ENCODE measurements at places on chromosomes 11 and 22. TPM values are rescaled to one million over a fixed set of nuclear protein-coding genes. Genes with fewer than 3 reads are reported as not detected.

ABTB2 gene
- 1.3 TPM for total RNA-seq

MIF gene
- total RNA-seq = 441 TPM

DNA sequence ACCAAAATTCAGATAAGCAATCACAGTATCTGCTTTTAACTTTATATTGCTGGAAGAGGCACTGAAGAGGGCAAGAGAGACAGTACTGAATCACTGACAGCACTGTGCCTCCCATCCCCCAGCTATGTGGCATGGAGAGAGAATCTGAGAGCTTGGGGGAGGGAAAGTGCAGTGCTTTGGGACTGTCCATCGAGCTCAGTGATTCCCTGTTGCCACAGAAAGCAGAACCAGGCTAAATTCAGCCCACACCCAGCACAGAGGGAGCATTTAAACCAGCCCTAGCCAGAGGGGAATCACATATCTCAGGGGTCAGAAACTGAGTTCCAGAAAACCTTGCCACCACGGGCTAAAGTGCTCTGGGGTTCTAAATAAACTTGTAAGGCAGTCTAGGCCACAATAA lies 44.3 kb downstream of the KCNQ1 start:
- no peak for DNase-seq

RIBC2 gene
- total RNA-seq = 1.1 TPM

WT1 gene
- total RNA-seq = 0.25 TPM

GRCh38 chr11:66524304-66525040 lies 14.0 kb downstream of the BBS1 start:
- no peak for DNase-seq

POLR2L gene
- total RNA-seq = 143 TPM

GRCh38 chr11:115921540-115921939 lies 417.3 kb upstream of the CADM1 start:
- no peak for DNase-seq

DNA sequence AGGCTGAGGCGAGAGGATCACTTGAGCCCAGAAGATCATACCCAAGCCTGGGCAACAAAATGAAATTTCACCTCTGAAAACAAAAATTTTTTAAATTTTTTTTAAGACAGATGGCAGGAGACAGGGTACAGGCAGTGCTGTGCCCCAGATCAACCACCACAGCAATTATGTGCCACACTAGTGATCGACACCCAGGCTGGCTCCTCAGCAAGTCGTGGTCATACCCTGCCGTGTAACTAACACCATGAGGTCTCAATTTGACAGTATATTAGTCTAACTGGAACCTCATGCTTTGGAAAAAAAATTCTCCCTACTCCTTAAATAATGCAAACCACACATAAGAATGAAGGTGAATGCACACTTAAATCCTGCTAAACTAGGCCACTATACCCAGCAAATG lies 8.3 kb downstream of the SF3A1 start:
- DNase-seq = no peak

ADSL gene
- 140 TPM for total RNA-seq

SYT9 gene
- not detected for total RNA-seq

OR4B1 gene
- not detected for total RNA-seq

DNA sequence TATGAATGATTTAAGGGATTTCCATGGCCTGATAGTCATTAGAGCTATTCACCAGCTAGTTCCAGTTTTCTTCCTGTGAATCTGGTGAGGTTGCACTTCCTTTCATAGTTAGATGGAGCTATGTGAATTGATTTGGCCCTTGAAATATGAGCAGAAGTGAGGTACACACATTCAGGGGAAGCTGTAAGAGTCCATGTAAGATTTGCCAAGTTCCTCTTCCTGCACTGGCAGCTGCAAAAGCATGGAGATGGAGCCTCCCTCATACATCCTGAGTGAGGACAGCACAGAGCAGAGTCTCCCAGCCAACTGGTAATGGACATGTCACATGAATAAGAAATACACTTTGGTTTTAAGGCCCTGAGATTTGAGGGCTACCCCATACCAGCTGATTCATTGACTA lies 111.7 kb downstream of the CD44 start:
- no peak for DNase-seq

DNA sequence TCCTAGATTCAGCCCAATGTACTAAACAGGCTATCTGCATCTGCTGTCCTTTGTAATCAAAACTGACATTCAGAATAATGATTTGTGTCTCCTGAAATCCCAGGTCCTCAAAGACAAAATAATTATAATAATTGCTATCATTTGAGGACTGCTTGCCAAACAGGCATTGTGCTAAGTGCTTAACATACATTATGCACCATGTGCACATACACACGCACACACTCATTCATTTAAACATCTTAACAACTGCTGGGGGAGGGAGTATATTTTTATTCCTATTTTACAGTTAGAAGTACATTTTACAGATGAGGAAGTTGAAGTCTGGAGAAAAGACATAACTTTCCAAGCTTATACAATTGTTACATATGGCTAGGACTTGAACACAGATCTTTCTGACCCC lies 308.0 kb upstream of the ZC3H12C start:
- DNase-seq = no peak

DNA sequence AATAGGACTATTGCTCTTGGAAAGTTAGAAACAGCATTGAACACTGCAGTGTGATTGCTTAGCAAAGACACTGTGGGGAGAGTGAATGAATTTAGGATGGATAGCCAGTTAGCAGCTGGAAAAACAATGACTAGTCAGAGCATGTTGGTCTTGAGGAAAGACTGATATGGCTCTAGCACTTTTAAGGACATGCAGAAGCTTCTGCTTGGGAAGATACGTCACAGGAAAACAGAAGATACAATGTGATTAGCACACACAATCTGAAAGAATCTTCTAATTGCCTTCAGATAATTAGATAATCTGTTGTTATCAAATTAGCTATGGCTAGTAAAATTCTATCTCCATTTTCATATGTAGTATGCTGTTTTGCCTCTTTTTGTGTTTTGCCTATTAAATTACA lies 530.7 kb upstream of the CHORDC1 start:
- DNase-seq = no peak

GGT1 gene
- 53.5 TPM for total RNA-seq

BBOX1 gene
- total RNA-seq = not detected
